Epithelial cell of proximal tubule (primary cell): ENCODE measurements at places on chromosomes 3 and 15.

GRCh38 chr15:79314811-79315210 lies 3.9 kb downstream of the TMED3 start:
- no peak for DNase-seq

- no peak for DNase-seq
Measured at GRCh38 chr3:149765762-149766334, 13.6 kb upstream of the COMMD2 start.

- DNase-seq: no peak
Measured at GRCh38 chr3:14601692-14602005, 49.9 kb upstream of the CCDC174 start.

- DNase-seq: no peak
Measured at GRCh38 chr15:56064152-56064551, 70.7 kb upstream of the NEDD4 start.

DNA sequence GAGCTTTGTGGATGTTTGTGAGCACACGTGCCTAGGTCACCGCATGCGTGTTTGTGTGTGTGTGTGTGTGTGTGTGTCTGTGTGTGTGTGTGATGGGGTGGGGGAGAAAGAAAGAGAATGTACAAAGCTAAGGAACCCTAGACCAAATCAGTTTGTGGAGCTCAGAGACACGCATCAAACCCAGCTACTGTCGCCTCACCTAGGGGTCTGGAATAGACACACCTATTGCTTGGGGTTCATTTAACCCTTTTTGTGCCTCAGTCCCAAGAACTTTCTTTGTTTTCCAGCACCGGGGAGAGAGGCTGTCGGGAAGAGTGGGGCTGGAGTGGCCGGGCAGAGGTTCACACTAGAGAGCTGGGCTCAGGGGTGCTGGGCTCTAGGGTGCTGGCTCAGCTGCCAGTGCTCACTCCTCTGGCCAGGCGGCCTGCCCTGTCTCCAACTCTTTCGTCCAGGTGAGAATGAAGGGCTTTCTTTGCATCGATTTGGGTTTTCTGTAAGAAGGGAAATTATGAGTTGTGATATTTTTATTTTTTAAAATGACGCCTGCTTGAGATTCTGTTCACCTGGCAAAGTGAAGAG lies 221.6 kb downstream of the MEIS2 start:
- DNase-seq: no peak

GRCh38 chr3:194150252-194150934 lies 14.4 kb downstream of the HES1 start:
- DNase-seq: no peak
